ENCODE measurements at places on chromosomes 2 and 18.

- DNase-seq = no peak
Observed at GRCh38 chr2:70630761-70631160, 77.1 kb upstream of the TGFA start.

GRCh38 chr2:56757884-56758545, 574.2 kb downstream of the CCDC85A start:
- DNase-seq = no peak

DNA sequence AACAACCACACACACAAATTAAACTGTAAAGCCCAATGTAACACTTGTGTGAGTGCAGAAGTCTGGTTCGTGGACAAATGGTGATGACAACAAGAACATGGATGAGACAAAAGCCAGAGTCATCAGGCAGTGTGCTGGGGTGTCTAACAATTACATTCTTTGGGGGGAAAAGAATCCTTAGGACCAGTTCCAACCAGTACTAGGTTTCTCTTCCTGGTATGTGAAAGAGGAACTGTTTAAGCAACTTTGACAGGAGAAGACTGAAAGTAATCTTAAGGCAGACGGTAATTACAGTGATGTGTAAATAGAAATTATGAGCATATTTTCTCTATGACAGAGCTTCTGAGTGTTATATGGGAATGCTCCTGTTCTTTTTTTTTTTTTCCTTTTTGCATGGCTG, 133.4 kb downstream of the AFF3 start:
- no peak for DNase-seq

DNA sequence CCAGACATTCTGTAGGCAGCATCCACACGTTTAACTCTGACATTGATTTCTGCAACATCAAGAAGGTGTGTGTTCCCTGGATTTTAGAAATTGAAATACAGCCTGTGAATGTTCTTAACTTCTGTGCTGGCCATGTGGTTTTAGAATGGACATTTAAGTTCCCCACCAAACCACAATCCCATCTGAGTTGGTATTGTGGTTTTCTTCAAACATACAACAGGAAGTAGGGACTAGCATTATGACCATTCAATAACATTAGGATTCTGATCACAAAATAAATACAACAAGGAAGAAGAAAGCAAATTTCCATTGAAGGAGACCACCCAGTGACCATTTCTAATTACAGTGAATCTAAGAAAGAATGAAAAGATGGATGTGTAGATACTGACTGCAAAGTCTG, 51.2 kb downstream of the MAP3K20 start:
- DNase-seq = no peak

- DNase-seq = no peak
Observed at GRCh38 chr2:174781996-174782395, 17.7 kb upstream of the CHRNA1 start.

DNA sequence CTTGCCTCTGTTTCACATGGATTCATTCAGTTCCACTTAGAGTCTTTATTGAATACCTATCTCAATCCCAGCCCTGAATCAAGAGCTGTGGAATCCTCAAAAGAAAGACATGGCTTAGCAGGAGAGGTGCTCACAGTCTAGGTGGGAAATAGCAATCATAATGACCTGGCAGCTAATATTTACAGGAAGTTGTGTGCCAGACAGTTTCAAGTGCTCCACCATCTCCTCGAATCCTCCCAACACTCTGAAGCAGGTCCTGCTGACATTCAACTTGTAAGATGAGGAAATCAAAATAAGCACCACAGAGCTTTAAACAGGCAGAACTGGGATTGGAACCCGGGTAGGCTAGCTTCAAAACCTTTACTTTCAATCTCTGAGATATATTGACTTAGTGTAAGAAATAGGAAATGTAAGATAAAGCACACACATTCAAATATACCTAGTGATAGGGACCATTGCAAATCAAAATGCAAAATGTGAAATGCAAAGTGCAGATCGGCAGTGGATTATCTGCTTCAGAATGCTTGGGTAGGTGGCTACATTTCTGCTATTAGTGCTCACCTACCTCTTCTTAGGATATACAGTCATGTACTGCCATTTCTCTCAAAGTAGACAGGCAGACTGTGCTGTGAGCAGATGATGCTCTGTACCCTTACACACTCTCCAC, 182.0 kb downstream of the PRKCE start:
- no peak for DNase-seq

GRCh38 chr18:69949538-69949936, 1.9 kb upstream of the CD226 start:
- no peak for DNase-seq

DNA sequence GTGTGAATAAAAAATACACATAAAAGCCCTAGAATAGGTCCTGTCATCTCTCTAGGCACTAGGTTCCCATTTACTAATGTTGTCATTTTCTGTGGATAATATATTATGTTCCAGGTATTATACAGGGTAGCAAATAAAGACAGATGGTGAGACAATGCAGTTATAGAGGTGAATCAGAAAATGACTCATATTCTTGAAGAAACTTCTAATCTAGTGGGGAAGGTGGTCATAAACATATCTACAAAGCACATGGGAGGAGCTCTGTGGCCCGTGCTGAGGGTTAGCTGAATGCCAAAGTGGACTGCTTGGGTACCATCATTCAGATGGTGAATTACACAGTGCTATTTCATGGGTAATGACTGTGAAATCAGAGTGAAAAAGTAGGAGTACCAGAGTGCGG, 700.9 kb downstream of the ERBB4 start:
- DNase-seq = no peak

DNA sequence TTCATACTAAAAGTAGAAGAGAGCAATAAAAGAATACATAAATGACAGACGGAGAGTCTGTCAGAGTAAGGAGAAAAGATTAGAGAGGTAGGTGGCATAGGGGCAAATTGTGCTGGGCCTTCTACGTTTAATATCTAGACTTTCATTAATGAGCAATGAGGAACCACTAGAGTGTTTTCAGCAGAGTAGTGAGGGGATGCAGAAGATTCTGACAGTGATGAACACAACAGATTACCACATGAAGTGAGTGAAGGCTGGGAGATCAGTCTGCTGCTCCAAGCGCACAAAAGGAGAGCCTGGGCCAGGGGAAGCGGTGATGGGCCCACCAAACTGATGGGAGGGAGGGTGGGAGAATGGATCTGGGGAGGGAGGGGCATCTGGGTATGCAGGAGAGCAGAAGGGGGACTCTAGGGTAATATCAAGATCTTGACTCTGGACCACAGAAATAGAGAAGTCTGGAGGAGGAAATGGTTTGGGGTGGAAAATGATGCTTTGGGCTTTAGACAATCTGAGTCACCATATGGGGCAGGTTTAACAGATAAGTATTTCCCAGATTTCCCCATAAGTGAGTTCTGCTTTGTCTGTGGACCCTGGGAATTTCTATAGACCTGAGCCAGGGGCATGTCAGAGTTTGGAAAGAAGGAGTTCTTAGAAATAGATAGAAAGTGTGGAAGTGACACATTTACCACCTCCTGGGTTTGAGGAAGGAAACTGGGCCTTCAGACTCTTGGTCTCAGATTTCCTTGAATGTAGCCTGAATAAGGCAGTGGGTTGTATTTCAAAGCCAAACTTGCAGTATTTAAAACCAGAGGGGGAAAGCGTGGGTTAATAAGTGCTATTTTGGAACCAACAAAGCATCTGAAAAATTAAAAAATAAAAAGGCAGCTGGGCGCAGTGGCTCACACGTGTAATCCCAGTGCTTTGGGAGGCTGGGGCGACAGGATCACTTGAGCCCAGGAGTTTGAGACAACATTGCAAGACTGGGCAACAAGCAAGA, 15.0 kb upstream of the IL1A start:
- DNase-seq = no peak

DNA sequence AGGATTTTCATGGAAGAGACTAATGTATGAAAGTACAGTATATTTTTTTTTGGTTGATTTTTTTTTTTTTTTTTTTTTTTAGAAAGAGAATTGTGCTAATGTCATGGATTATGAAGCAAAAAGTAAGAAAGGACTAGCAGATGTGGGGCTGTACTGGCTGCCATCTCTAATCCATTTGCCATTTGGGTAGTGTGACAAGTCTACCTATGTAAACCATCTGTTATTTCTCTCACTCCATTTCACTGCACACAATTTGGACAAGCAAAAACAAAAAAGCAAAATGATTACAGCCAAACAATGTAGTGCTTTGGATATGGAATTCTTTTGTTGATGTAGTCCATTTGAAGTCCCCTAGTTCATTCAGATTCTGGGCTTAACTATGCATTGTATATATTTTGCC, 1355.4 kb downstream of the LRP1B start:
- no peak for DNase-seq

DNA sequence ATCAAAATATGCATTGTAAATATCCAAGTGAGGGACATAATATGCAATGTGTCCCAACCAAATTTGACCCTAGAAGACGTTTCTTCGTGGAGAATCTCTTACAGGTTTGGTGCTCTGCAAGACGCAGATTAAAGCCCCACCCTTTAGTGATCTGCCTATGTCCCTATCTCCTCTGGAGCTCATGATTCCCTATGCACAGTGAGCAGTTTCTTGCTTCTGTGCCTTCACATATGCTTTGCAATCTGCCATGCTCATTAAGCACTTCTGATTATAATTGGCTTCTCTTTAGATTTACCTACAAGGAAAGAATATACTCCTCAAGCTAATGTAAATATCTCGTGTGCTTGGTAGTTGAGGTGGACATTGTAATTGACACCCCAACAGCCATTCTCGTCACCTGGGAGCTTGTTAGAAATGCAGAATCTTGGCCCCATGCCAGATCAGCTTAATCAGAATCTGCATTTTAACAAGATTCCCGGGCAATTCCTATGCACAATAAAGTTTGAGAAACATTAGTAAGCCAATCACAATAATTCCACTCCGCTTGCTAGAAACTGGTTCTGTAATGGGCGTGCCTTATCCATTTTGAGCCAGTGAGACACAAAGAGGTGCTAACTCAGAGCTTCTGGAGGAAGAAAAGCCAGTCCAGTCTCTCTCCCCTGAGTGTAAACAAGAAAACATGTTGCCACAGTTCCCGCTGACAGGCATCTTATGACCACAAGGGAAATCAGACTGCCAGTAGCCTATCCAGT, 2.8 kb upstream of the PUM2 start:
- DNase-seq = no peak

- no peak for DNase-seq
Observed at GRCh38 chr2:42791606-42792005, 777 bp downstream of the HAAO start.

DNA sequence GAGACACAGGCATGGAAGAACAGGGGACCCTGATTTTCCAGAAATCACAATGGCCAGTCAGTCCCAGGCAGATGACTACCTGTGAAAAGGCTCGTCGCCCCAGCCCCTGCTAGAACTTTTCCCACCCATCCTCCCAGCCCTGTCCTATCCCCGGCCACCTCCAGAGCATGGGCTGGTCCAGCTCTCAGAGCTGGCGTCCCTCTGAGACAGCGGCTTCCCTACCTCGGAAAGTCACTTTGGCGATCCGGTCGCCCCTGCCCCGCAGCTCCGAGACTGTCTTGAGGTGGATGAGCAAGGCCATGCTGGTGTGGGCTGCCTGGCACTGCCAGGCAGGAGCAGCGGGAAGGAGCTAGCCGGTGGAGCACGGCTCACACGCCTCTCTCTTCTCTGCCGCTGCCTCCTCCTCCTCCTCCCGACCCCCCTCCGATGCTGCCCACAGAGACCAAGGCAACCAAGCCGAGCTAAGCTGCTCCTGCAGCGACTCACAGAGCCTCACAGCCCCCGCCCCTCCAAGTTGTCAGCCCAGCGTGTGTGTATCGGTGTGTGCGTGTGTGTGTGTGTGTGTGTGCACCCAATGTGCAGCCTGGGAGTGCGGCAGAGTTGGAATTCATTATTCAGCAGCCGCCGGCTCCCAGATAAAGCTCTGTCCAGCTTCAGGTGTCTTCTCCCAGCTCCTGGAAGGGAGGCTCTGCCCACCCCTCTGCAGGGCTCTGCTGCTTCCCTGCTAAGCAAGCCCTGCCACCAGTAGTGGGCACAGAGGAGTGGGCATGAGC, 80.5 kb upstream of the OTOF start:
- DNase-seq = no peak

DNA sequence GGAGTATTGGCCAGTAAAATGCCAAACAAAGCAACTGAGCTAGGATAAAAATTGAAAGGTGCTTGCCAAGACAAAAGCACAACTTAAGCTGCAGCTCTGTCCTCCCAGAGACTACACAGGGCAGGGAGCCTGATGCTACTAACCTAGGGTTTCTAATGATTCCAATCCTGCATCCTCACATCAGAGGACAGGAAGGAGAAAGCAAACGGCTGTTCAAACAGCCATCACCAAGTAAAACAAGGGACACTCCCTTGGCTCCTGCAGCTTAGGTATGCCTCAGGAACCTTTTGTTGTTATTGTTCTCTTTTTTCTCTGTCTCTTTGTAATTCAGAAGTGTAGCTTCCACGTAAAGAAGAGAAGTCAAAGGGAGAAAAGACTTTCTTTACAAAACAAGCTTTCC, 99.5 kb downstream of the TCF4 start:
- DNase-seq = no peak
